ENCODE measurements at places on chromosomes 7 and 10.

GRCh38 chr7:71480791-71481190 lies 348.8 kb downstream of the GALNT17 start:
- no peak for DNase-seq

- no peak for DNase-seq
Measured at GRCh38 chr7:43511769-43512515, 71.0 kb upstream of the STK17A start.

- DNase-seq: no peak
Measured at GRCh38 chr10:103490986-103491314, 2.6 kb upstream of the NEURL1 start.

DNA sequence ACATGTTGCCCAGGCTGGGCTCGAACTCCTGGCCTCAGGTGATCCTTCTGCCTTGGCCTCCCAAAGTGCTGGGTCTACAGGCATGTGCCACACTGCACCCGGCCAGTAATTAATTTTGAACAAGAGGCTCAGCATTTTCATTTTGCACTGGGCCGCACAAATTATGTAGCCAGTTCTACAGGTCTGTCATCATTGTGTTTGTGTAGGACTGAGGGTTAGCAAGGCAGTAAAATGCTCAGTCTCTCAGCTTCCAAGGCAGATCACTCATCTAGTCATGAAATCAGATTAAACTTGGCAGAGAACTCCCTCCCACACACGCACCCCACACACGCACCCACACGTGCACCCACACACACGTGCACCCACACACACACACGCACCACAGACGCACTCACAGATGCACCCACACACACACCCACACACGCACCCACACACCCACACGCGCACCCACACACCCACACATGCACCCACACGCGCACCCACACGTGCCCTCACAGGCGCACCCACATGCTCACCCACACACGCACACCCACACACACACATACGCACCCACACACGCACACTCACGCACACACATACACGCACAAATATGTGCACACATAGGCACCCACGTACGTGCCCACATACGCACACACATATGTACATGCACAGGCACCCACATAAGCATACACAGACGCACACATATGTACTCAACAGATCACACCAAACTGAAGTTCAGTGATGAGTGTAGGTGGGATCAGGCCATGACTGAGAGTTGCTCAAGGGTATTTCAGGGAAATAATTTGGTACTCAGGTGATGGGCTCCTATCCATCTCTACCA lies 27.8 kb upstream of the PROSER2 start:
- DNase-seq: no peak
